Stimulated activated CD4-positive, alpha-beta T cell treated with anti-CD3 and anti-CD28 coated beads, Interleukin-1b, Interleukin-23, amount 100 ng/mL, for 48 hours (primary cell): ENCODE measurements at places on chromosomes 7 and 10.

DNA sequence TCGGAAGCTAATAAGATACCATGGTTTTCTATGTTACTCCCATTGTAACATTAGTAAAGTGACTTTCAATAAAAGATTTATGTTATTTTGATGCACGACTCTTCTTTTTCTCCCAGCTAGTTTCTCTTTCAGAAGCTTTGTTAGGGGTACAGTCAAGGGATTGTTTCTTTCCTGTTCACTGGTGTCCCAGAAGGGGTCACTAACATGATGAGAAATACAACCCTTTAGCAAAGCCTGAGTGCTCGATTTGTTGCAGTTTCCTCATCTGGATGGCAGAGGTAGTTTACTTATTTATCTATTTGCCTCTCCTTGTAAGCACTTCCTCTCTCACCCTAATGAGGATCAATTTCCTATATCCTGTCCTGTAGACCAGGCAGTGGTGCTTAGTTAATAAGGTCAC is 17.0 kb downstream of the SRI start:
- DNase-seq, result no peak

DNA sequence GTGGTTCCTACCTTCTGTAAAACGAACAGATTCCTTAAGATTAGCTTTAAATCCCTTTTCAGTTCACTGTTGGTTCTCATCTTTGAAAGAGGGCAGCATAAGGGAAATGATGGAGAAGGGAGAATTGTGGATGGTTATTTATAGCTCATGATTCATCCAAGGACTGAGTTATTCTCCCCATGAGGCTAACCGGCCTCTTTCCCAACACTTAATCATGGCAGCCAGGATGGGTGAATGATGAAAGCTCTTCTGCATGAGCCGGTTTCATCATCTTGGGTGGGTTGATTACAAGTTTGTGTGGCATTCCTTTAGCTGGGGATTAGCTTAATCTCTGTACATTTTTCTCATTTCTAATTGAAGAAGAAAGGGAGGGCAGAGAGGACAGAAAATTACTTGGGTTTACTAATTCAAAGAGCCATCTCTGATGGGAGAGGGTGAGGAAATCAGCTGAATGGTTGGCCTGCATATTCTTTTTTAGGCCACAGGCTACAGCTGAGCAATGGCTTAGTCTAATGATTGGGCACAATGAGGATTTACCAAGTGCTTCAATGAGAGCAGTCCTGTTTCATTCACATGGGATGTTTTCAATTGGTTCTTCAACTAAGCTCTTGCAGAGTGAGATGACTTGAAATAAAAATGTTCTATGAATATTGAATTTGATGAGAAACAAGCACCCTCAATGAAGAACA is 250.0 kb downstream of the BMPER start:
- DNase-seq, result no peak

- no peak for DNase-seq
These were observed 67.8 kb downstream of the NAMPT start for GRCh38 chr7:106216923-106217542.

DNA sequence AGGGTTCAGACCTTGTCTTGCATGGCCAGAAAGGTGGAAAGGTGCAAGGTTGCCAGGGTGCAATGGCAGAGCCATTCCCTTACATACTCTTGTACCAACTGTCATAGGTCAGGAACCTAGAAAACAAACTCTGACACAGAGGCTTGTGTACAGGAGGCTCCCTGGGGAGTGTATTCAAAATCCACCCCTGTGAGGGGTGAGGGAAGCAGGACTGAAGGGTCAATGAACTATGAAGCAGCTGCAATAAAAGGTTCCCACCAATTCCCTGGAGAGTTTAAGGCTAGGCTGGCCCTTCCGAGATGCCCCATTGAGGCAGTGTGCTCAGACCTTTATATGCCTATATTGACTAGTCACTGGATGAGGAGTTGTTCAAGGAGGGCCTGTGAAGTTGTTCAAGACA is 13.9 kb upstream of the CUZD1 start:
- no peak for DNase-seq

GRCh38 chr7:3370068-3370830 is 69.2 kb downstream of the SDK1 start:
- DNase-seq, result no peak

DNA sequence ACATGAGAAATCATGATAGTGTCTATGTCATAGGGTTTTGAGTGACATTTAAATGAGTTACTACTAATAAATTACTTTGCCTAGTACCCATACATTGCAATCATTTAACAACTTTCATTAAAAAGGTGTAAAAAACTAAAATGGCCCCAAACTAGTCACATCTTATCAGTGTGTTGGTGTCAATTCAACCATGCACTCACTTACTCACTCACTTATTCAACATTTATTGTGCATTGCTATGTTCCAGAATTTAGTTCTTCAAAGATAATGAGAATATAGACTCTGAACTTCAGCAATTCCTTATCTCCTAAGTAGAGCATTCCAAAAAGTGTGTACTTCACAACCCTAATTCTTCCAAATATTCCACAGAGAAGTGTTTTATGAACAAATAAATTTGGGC is 965.7 kb downstream of the REEP3 start:
- no peak for DNase-seq

DNA sequence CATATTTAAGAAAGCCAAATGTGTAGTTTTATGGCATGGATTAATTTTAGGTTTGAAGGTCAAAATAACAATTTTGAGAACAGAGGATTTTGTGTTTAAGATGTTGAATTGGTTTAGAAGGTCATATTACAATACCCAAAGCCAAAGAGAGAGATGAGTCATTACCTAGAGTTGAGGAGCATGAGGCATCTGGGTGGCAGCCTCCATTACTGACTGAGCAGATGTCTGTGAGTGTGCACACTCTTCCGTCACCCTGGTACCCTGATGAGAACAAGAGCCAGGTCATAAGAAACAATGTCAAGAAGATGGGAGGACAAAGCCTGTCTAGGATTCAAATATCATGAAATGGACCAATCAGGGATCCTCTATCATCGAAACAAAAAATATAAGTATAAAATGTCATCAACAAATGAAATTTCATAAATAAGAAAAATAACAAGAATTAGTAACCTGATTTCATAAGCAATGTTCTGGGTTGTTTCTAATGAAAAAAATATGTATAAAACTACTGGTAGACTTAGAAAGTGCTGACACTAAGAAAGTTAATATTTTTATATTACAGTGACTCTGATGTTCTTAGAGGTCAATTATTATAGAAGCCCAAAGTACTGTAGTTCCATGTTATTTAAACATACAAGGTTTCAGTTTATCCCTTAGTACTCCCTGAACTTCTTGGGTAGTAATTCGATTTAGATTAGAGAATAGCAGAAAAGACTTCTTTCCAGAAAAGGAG is 20.0 kb downstream of the CUBN start:
- DNase-seq, result peak; percentile 9

DNA sequence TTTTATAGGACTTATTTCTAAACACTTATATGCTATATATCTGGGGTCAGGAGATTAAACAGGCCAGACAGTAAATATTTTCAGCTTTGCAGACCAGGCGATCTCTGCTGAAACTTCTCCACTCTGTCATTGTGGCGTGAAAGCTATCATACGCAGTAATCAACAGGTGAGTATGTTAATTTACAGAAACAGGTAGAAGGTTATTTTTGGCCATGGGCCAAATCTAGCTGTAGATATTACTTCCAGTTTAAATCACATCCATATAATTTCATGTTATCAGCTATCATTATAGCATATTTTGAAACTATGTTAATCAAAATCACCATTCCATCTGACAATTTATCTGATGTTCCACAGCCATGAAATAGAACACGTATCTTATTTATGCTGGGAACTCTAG is 67.8 kb downstream of the GPR37 start:
- DNase-seq, result no peak

- DNase-seq, result no peak
These were observed 55.7 kb downstream of the CSTF2T start for GRCh38 chr10:51643734-51644133.

GRCh38 chr10:3772361-3773171 is 12.4 kb downstream of the KLF6 start:
- DNase-seq, result no peak

DNA sequence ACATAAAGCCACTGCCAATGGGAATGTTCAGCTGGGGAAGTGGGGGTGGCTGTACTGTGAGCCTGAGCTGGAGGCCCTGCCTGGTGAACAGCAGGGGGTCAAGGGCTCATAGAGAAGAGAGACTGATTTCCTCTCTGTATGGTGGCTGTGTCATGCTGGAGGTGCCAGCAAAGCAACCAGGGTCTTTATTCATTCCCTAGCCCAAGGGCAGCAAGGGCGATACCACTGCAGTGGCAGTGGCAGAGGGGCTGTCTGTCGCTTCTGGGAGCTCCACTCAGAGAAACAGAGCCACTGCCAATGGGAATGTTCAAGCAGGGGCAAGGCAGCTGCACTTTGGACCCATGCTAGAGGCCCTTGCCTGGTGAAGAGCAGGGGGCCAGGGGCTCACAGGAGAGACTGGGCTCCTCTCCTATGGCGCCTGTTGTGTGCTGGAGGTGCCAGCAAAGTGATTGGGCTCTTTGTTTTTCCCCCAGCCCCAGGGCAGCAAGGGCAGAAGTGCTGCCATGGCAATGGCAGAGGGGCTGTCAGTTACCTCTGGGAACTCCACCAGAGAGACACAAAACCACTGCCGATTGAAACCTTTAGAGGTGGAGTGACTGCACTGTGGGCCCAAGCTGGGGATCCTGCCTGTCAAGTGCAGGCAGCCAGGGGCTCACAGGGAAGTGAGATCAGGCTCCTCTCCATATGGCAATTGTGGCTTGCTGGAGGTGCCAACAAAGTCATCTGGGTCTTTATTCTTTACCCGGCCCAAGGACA is 545.1 kb downstream of the SH2D4B start:
- no peak for DNase-seq

- DNase-seq, result no peak
These were observed 10.2 kb downstream of the SSBP1 start for GRCh38 chr7:141748396-141748795.

- no peak for DNase-seq
These were observed 80.7 kb downstream of the GCC1 start for GRCh38 chr7:127504715-127505114.

- no peak for DNase-seq
These were observed 509.9 kb upstream of the GALNT17 start for GRCh38 chr7:70621954-70622600.

- no peak for DNase-seq
These were observed 310.1 kb downstream of the WDR37 start for GRCh38 chr10:1366322-1366691.

- DNase-seq, result no peak
These were observed 26.0 kb downstream of the LEP start for GRCh38 chr7:128266883-128267594.

- DNase-seq, result no peak
These were observed 45.7 kb downstream of the PAPSS2 start for GRCh38 chr10:87705339-87705738.

DNA sequence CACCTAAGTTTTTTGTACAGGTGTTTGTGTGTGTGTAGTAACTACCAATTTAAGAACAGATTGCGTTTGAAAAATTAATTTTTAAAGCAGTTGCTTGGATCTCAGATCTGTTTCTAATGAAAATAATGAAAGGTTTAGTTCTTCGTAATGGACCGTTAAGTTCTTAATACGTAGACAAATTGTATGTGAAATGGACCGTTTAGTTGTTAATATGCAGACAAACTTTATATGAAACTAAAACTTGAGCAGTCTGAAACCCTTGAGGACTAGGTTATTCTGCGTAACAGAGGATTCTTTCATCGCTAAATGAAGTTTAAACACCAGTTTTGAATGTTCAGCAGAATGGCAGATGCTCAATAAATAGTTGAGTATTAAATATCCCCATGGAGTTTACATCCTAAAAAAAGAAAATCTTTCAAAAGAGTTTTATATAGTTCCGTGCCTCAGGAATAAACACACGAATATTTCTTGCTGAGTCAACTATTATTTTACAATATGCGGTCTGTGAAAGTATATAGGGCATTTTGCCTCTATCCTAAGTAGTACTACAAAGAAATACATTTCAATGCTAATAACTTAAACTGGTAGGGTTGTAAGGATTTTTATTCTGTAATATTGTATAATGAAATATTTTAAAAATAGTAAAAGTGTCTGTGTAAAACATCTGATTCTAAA is 1.2 kb downstream of the DBF4 start:
- DNase-seq, result no peak

- DNase-seq, result no peak
These were observed 43.5 kb downstream of the MTPN start for GRCh38 chr7:135933509-135934188.

DNA sequence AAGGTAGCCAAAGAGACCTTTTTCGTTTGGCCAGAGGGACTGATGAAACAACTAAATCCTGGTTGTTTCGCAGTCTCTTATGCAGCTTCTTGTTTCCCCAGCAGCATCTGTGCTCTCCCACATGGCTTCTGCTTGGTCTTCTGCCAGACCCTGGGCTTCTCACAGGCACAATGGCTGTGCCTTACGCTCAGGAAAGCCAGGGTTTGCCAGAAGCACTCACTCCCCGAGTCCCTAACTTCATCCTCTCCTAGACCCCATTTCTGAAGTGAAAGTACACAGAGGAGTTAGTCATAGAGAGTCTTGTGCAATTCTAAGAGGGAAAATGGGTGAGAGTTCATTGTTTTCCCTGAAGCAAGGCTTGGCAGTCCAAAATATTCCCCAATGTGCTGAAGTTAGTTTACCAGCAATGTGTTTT is 121.7 kb downstream of the EVX1 start:
- DNase-seq, result no peak

DNA sequence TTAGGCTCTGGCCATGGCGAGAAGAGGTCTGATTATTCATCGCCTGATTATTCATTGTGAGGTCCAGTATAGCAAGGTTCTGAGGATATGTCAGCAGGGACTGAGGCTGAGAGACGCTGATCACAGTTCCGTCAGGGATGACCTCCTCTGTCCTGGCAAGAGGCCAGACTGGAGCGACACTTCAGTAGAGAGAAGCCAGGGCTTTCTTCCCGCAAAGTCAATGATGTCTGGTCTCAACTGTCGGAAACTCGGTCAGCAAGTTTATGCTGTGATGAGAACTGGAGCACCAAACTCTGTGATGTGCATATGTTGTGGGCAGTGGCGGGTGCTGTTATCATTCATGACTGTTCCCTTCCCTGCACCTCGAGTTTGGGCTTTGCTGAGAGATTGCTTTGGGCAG is 29.0 kb upstream of the GNA12 start:
- no peak for DNase-seq

GRCh38 chr10:63976538-63976937 is 455.3 kb downstream of the REEP3 start:
- peak; percentile 37 for DNase-seq

- DNase-seq, result no peak
These were observed 192.4 kb downstream of the BAMBI start for GRCh38 chr10:28869606-28870201.

GRCh38 chr7:54880326-54880989 is 121.4 kb upstream of the SEC61G start:
- DNase-seq, result no peak

DNA sequence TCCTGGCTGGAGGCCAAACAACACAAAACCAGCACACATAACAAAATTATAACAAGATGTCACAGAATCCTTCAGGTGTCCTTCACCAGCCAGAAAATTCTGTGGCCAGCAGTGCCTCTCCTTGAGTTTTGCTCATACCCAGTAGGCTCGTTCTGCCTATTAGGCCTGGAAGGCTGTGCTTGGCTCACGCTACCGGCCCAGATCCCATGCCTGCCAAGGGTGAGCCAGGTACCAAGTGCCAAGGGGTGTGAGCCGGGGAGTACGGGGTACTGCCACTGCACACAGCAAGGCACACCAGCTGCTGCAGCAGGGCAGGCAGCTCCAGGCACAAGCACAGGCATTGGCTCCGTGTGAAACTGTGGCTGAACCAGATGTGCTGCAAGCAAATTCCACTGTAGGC is 1562.0 kb downstream of the REEP3 start:
- DNase-seq, result no peak

- DNase-seq, result no peak
These were observed 147.3 kb downstream of the ZNF33B start for GRCh38 chr10:42491001-42491592.

- DNase-seq, result no peak
These were observed 245.8 kb downstream of the FRMD4A start for GRCh38 chr10:14084875-14085274.
